Heart left ventricle (tissue), 16 donors: ENCODE measurements at places on chromosomes 3 and 15. TPM values are rescaled to one million over a fixed set of nuclear protein-coding genes. Genes with fewer than 3 reads are reported as not detected.

DNA sequence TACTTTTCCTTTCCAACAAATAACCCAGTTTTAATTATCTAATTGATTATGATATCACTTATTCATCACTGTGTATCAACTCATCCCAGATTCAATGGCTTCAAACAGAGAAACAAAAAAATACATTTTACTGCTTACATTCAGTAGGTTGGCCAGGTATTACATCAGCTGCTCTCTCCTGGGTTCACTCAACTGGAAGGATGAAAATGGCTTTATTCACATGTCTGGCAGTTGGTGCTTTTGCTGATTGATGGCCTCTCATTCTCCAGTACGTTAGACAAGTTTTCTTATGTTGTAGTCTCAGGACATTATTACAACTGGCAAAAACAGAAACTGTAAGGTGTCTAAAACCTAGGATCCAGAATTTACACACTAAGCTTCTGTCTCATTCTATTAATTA lies 811.0 kb upstream of the ALCAM start:
- DNase-seq: no peak

DNA sequence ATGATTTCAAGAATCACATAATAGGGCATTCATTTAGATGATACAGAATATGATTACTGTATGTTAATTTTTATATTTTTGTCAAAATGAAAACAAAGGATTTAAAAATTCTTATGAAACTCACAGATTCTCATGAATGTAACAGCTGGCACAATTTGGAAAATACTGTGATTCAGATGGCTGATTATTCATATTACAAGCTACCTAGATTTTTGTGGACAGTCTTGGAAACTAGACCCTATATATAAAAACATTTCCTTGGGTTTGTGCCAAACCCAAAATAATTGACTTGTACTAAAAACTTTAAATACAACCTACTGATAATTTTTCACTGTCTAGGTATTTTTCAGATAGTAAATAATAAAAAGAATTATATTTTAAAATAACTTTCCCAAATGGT lies 26.2 kb downstream of the ZBED2 start:
- no peak for DNase-seq

- DNase-seq: no peak
Observed at GRCh38 chr3:59935025-59935424, 885.2 kb upstream of the CFAP20DC start.

GRCh38 chr15:59104602-59104911 lies 389 bp upstream of the CCNB2 start:
- no peak for DNase-seq

DNA sequence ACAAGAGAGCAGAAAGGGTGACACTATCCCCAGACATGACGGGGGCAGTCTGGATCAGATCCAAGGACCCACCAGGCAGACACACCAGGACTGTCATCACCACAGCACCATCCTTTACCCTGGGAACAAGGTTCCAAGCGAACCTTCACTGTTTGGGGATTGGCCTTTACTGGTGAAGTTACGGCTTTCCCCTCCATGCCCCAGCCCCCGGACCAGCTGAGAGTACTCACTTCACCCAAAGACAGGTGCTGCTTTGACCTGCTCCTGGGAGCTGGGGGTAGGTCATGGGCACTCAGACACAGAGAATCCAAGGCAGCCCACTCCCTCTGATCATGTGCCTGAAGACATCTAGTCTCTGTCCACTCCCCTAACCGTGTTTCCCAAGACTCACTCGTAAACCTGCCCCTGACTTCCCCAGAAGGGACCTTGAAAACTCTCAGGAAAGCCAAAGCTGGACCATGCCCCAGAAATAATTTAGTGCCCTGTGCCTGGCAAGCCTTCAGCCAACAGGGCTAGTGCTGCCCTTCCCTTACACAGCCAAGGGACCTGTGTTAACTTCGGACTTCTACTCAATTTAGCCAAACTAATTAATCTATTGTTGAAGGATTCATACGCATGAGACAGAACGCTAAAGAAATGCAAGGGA lies 2.8 kb downstream of the RRP9 start:
- no peak for DNase-seq

ACVR2B gene
- total RNA-seq: 7.1 TPM

CKMT1B gene
- 0.21 TPM for total RNA-seq
